B cell (primary cell): ENCODE measurements at places on chromosomes 4 and X. TPM values are rescaled to one million over a fixed set of nuclear protein-coding genes. Genes with fewer than 3 reads are reported as not detected.

The FAM114A1 gene
- total RNA-seq = 2.2 and 2.9 TPM in 2 replicates

The GAGE13 gene
- not detected in 2 replicates for total RNA-seq

The CHIC1 gene
- 18.8 and 21.4 TPM in 2 replicates for total RNA-seq

DNA sequence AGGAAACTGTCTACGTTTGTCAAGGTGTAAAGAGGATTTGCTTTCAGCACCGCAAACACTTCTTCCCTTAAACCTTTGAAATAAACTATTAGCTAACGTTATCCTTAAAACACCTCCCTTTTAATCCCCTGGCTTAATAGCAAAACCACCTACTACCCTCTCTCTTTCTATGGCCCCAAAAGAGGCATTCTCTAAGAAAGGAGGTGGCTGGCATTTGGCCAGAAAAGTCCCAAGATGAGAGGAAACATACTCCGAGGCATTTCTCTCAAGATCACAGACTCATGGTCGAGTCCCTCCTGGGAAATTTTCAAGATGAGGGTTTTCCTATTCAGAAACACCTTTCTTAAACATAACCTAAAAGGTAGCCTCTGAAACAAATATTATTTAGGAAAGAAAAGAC is 60.6 kb upstream of the VCX3B start:
- no peaks in the 10 kb centered on the region for H3K4me1 ChIP-seq
- no peaks in the 10 kb centered on the region for H3K36me3 ChIP-seq
- no peak for DNase-seq
- H3K4me3 ChIP-seq = no peak overlapping the region

GRCh38 chrX:64191281-64192010 is 14.1 kb downstream of the AMER1 start:
- H3K27ac ChIP-seq = no peak overlapping the region
- H3K4me1 ChIP-seq = no peaks in the 10 kb centered on the region
- no peaks in the 10 kb centered on the region for H3K27me3 ChIP-seq

DNA sequence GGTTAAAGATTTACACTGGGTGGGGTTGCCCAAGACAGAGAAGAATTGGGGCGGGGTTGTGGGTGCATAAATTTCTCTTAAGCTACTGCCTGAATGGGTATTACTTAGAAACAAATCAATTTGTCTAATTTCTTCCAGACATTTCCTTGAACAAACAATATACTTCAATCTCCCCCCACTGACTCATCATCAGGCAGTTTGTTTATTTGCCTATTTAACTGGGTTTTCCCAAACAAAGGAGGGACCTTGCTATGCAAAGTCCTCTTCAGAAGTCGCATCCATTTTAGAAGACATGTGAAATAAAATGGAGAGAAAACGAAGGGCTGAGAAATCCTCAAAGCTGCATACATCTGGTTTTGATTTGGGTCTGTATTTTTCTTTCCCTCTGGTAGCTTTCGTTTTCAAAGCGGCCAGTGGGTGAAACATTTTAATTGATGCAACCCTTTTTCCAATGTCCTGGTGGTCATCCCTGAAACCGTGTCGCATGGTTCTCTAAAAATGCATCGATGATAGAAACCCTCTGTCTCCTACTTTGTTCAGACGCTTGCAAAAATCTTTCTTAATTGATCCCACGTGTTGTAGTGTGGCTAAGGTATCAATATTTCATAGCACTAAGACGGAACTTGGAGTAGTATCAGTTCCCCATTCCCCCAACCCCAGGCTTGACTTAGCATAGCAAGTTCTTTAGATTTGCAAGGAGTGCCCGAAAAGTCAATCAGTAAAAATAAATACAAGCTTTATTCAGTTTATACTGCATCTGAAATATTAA is 115.1 kb upstream of the MXRA5 start:
- no peak for DNase-seq
- no peaks in the 10 kb centered on the region for H3K4me1 ChIP-seq
- no peaks in the 10 kb centered on the region for H3K36me3 ChIP-seq
- H3K27ac ChIP-seq = no peak overlapping the region
- H3K27me3 ChIP-seq = no peaks in the 10 kb centered on the region

DNA sequence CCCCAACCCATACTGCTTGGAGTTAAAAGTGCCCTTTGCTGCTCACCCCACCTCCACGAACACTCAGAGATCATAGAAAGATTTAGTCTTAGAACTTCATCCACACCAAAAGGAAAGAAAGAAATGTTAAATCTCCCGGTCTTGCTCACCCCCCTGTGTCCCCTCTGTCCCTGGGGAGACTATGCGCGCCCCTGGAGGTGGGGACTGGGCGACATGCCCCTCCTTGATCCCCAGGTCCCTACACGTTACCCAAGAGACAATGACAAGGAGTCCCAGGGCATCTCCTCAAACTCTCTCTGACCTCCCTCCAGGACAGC is 620 bp downstream of the ITM2A start:
- H3K27ac ChIP-seq = peak overlapping the region; percentile 75
- H3K4me3 ChIP-seq = peak overlapping the region; percentile 47
- DNase-seq = no peak
- H3K27me3 ChIP-seq = no peaks in the 10 kb centered on the region
- no peaks in the 10 kb centered on the region for H3K36me3 ChIP-seq

DNA sequence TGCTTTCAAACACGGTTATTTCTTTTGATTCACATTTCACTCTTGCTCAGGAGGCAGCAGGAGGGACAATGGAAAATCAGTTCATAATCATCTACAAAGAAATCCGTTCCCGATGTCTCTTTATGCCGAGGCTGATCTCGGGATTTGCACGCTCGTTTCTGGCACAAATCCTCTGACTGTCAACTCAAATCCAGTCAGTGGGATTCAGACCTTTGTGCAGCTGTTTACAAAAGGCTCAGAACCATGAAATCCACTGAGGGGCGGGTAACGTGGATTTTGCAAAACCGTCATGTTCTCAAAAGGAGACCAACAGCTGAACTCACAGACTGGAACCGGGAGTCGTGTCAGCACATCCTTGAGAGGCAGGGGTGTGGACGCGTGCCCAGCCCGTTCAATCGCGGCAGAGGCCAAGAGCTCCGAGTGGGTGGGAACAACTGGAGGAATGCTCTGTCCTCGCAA is 46.4 kb downstream of the ACOX3 start:
- H3K27ac ChIP-seq = no peak overlapping the region
- no peaks in the 10 kb centered on the region for H3K4me1 ChIP-seq
- no peaks in the 10 kb centered on the region for H3K27me3 ChIP-seq
- DNase-seq = no peak
- H3K36me3 ChIP-seq = peaks cover 16% of the 10 kb centered on the region

GRCh38 chr4:67892905-67893304 is 9.1 kb upstream of the TMPRSS11D start:
- H3K4me1 ChIP-seq = no peaks in the 10 kb centered on the region
- no peak overlapping the region for H3K27ac ChIP-seq
- H3K27me3 ChIP-seq = no peaks in the 10 kb centered on the region
- no peak overlapping the region for H3K4me3 ChIP-seq
- H3K36me3 ChIP-seq = no peaks in the 10 kb centered on the region

GRCh38 chr4:42676066-42676951 is 19.4 kb upstream of the ATP8A1 start:
- DNase-seq = no peak
- H3K36me3 ChIP-seq = no peaks in the 10 kb centered on the region
- H3K27ac ChIP-seq = no peak overlapping the region
- no peaks in the 10 kb centered on the region for H3K27me3 ChIP-seq
- peaks cover 17% of the 10 kb centered on the region for H3K4me1 ChIP-seq

DNA sequence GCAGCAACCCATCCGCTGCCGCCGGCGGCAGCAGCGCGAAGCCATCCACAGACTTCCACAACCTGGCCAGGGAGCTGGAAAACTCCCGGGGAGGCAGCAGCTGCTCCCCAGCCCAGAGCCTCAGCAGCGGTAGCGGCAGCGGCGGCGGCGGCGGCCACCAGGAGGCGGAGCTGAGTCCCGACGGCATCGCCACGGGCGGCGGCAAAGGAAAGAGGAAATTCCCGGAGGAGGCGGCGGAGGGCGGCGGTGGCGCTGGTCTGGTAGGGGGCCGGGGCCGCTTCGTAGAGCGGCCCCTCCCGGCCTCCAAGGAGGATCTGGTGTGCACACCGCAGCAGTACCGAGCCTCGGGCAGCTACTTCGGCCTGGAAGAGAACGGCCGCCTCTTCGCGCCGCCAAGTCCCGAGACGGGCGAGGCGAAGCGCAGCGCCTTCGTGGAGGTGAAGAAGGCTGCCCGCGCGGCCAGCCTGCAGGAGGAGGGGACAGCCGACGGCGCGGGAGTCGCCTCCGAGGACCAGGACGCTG is 4.9 kb downstream of the PRDM8 start:
- H3K27ac ChIP-seq = peak overlapping the region; percentile 82
- H3K27me3 ChIP-seq = no peaks in the 10 kb centered on the region
- no peaks in the 10 kb centered on the region for H3K36me3 ChIP-seq
- H3K4me3 ChIP-seq = peak overlapping the region; percentile 81
- H3K4me1 ChIP-seq = peaks cover 17% of the 10 kb centered on the region

DNA sequence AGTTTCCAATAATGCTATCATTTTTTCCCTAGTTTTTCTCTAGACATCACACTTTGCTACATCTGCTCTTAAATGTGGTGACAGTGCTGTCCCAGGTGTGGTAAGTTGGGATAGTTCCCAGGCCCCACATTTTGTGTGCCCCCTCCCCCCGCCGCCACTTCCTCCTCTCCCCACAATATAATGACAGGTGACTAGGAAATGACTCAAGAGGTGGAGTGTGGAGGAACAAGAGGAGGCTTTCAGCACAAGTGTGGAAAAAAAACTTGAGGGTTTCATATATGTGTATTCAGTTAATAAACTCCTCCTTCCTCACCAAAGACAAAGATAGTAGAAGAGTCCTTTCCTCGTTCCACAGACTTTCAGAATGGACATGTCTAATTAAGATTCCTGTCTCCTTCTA is 18.3 kb upstream of the IL21 start:
- no peak overlapping the region for H3K4me3 ChIP-seq
- no peak overlapping the region for H3K27ac ChIP-seq
- H3K27me3 ChIP-seq = no peaks in the 10 kb centered on the region
- H3K4me1 ChIP-seq = no peaks in the 10 kb centered on the region
- DNase-seq = no peak
- H3K36me3 ChIP-seq = no peaks in the 10 kb centered on the region

DNA sequence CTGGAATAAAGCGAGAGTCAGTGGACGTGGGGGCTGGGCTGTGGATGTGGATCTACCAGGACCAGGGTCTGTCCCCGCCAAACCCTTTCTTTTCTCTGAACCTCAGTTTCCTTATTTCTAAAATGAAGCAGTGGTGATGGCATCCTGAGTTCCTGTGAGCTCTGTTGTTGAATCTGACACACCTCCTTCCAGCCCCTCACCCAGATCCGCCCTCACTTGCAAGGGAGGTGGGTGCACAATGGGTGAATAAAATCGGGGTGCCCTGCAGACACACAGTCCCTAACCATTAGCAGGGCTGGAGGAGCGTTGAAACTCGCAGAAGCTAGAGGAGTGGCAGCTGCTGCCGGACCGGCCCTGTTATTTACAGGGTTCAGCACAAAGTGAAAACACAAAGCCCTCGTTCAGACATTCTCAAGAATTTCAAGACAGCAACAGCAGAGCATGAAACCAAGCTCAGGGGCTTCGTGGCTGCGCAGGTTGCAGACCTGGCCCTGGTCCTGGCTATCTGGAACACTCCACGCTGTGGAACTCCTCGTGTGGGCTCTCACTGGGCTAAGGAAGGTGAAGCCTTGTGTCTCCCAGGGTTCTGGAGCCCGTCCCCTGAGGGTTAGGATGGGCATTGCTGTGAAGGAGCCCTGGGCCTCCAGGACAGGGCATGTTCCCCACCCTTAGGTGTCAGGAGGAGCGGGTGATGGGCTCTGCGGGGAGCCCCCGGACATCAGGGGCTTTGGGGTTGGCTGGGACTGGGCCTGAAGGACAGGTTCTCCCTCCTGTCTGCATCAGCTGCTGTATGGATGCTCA is 42.9 kb downstream of the PSAPL1 start:
- H3K4me1 ChIP-seq = no peaks in the 10 kb centered on the region
- no peaks in the 10 kb centered on the region for H3K36me3 ChIP-seq
- H3K4me3 ChIP-seq = no peak overlapping the region
- no peak for DNase-seq
- H3K27me3 ChIP-seq = no peaks in the 10 kb centered on the region
- no peak overlapping the region for H3K27ac ChIP-seq

- no peak overlapping the region for H3K27ac ChIP-seq
- H3K27me3 ChIP-seq = no peaks in the 10 kb centered on the region
- no peak overlapping the region for H3K4me3 ChIP-seq
- no peaks in the 10 kb centered on the region for H3K36me3 ChIP-seq
- H3K4me1 ChIP-seq = no peaks in the 10 kb centered on the region
Measured at GRCh38 chr4:37324546-37324945, 80.0 kb downstream of the NWD2 start.

DNA sequence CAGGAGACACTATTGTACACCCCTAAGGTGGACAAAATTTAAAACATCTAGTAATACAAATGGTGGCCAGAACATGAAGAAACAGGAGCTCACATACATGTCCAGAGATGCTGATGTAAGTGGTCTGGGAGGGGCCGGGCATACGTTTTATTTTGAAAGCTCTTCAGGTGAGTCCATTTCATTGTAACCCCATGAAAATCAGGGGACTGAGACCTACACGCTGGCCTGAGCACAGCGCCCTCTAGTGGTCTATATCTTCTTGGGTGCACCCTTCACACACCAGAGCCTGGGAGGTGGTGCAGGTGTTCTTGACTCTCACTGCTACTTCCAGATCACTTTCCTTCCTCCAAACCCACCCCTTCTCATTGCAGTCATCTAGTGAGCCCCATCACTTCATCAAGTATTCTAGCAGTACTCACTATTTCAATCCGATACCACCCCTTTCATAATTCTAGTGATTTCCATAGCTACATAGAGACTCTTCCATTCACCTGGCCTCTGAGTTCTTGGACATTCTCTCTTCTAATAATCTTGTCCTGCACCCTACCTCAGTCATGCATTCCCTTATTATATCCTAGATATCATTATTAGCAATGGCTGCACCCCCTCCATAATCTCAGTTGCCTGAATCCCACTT is 4.3 kb upstream of the TLR6 start:
- no peaks in the 10 kb centered on the region for H3K27me3 ChIP-seq
- peaks cover 34% of the 10 kb centered on the region for H3K4me1 ChIP-seq
- no peaks in the 10 kb centered on the region for H3K36me3 ChIP-seq
- no peak overlapping the region for H3K27ac ChIP-seq
